GM12892 (cell line): ENCODE measurements at places on chromosomes 3 and 15.
A peak's percentile ranks its signal among the peaks of the same experiment; 100 is the strongest.

DNA sequence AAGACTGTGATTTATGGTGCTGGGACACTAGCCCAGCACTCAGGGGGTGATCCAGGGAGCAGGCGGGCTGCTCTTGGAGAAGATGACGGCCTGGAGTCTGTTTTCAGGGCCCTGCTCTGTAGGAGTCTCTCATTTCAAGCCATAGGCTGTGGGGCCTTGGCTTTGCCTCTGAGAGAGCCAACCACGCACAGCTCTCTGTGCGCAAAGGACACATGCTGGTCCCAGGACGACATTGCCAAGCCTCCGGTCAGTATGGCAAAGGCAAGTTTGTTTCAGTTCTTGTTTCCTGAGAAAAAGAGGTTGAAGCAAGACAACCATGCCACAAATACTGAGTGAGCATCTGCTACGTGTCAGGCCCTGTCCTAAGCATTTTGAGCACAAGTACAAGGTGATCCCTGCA lies 197.1 kb downstream of the EPHB1 start:
- no peak for DNase-seq

DNA sequence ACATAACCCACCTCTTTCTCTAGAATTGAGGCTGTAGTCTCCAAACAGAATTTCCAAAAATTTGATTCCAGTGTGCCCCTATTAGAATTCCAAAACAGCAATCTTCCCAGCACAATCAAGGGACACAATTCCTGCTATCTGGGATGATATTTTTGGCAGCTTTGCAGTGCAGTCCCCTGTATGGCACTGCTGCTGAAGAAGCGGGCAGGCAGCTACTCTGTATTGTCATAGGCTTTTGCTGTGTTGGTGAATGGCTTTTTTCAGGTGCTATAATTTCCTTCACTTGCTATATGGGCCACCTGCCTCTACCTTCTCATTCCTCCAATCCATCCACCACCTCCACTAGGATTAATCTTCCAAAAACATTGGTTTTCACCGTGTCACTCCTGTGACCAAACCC lies 145.5 kb downstream of the VGLL4 start:
- no peak for DNase-seq

DNA sequence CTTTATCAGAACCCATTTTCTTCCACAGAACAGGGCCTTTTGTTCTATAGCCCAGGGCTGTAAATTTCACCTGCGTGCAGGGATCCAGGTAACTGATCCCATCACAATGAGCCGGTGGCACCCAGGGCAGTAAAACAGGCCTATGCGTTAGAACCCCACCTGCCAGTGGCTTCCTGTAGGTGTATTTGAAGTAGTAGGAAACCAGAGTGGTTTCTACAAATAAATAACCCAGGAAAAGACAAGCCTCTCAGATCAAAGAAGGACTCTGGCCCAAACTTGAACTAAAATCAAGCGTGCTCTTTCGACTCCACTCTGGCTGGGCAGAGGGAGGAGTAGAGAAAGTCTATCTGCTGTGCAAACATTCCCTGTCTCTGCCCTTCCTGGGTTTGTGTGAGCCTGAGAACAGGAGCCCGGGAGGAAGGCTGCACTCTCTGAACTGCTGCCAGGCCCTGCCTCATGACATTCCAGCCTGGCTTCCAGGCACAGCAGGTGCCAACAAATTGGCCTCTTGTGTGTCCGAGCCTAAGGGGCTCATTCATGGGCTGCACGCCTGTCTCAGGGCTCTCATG lies 77.7 kb downstream of the CEMIP start:
- DNase-seq: no peak

GRCh38 chr3:10848261-10848660 lies 32.2 kb downstream of the SLC6A11 start:
- DNase-seq: no peak

- DNase-seq: no peak
These were observed 376.3 kb downstream of the GAP43 start for GRCh38 chr3:115999613-116000012.

DNA sequence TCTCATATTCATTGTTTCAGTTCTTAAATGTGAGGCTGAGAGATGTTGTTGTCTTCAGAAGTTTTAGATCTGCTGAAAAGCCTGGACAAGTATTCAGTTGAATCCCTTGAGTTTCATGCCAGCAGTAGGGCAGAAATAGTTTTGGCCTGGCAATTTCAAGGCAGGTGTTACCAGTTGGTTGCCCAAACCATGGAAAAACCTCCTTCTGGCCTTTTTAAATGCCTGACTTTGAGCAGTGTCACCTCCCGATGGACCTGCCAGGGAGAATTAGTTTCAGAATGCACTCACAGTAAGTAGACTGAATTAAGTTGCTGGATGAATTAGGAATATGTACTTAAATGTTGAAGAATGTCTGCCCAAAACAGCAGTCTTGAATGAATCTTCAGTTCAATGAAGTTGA lies 383.1 kb downstream of the KCNH8 start:
- no peak for DNase-seq

GRCh38 chr3:156685198-156685597 lies 10.8 kb downstream of the TIPARP start:
- DNase-seq: no peak

DNA sequence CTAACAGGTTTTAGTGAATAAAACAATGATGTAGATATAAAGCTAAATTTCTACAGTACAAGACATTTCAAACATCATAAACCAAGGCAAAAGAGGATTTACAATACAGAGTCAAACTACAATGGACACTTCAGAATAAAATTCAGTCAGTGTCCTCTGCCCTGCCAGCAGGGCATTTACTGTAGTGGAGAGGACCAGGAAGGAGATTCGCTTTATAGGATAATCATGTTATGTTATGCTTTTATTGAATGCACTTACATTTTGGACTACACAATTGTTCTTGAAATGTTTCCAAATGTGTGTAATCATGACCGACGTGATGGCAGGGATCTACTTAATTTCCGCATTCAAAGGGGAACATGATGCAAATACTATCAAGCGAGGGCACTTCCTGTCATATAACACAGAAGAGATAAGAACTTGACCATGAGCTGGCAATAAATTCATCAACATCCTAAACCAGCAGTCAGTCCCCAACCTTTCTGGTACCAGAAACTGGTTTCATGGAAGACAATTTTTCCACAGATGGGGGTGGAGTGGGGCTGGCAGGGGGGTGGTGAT lies 925.6 kb downstream of the FHIT start:
- no peak for DNase-seq

DNA sequence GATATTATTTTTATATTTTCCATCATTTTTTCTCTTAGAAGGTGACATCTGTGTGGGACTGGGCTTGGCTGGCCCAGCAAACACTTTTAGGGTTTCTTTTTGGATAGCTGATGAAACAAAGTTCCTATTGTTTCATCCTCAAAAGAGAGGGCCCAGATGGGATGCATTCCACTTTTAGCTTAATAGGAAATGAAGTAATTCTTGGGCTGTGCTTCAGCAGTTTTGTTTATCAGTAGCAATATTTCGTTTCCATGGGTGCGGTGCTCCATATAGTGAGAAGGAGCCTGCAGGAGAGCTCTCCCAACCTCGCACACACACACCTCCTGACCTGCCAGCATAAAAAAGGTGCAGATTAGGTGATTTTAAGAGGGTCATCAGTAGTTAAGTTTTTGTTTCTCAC lies 147.5 kb downstream of the AKAP13 start:
- DNase-seq: no peak

GRCh38 chr15:80072285-80072994 lies 13.0 kb downstream of the ZFAND6 start:
- DNase-seq: no peak

DNA sequence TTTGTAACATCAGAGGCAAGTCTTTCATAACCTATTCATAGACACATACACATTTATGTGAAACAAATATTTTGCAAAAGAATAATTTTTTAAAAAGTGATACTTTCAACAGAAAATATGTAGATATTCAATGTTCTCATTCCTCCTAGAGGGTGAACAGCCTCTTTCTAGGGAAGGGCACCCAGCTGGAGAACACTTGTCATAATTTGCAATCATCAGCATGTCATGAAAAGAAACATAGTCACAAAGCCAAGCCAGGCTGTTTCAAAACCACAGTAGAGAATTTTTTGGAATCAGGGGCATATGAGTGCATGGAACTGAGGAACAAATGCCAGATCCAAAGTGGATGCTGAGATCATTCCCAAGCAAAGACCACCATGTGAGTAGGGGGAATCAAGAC lies 406.9 kb upstream of the ADAMTS9 start:
- DNase-seq: no peak

- DNase-seq: no peak
These were observed 372.8 kb downstream of the RBMS3 start for GRCh38 chr3:29653680-29654079.

- no peak for DNase-seq
These were observed 80.6 kb downstream of the PLD1 start for GRCh38 chr3:171729452-171730334.

DNA sequence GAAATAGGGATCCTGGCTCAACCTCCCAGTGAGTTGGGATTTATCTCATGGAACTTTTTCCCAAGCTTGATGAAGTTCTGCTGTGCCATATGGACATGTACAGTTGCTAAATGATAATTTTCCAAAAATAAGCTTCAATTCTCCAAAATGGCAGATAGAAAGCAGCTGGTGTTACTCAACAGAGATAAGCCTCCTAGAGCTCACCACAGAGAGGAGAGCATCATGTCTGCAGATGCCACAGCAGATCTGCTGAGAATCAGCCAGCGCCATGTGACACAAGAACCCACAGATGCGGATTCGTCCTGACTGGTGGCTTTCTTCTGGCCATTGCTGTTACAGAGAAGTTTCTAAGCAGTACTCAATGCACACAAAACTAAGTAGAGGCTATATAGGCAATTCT lies 50.6 kb downstream of the AGTR1 start:
- no peak for DNase-seq

GRCh38 chr3:61520966-61521628 lies 40.3 kb upstream of the PTPRG start:
- peak; percentile 37 for DNase-seq

- DNase-seq: no peak
These were observed 4.3 kb upstream of the MYL3 start for GRCh38 chr3:46867550-46867898.

- no peak for DNase-seq
These were observed 48.1 kb downstream of the KLHL25 start for GRCh38 chr15:85746641-85747040.

DNA sequence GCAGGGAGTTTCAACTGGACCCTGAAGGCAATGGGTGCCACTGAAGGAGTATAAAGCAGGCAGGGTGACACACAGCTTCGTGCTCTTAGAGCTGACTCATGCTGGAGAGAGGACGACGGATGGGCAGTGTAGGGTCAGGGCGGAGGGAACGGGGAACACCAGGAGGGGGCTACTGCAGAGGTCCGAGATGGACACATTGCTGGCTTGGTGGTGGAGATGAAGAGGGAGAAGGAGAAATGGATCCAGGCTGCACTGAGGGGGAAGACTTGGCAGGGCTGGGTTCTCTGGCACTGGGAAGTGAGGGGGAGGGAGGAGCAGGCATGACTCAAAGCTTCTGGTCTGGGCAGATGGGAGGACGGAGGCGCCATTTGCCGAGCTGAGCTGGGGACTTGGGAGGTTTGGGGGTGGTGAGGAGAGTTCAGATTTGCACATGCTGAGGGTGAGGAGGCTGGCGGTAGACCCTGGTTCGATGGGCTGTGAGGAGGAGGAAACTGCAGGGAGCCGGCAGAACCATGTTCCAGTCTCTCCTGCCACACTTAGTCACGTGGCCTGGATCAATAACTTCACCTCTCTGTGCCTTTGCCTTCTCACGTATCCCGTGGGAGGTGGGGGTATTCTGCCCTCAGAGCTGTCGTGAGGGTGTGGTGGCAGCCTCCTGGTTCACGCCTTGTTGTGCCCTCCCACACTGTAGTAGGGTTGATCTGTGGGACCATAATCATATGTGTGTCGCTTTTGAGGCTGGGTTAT lies 4.6 kb upstream of the KCTD6 start:
- no peak for DNase-seq

GRCh38 chr15:55694652-55695150 lies 48.3 kb downstream of the PRTG start:
- peak; percentile 11 for DNase-seq

DNA sequence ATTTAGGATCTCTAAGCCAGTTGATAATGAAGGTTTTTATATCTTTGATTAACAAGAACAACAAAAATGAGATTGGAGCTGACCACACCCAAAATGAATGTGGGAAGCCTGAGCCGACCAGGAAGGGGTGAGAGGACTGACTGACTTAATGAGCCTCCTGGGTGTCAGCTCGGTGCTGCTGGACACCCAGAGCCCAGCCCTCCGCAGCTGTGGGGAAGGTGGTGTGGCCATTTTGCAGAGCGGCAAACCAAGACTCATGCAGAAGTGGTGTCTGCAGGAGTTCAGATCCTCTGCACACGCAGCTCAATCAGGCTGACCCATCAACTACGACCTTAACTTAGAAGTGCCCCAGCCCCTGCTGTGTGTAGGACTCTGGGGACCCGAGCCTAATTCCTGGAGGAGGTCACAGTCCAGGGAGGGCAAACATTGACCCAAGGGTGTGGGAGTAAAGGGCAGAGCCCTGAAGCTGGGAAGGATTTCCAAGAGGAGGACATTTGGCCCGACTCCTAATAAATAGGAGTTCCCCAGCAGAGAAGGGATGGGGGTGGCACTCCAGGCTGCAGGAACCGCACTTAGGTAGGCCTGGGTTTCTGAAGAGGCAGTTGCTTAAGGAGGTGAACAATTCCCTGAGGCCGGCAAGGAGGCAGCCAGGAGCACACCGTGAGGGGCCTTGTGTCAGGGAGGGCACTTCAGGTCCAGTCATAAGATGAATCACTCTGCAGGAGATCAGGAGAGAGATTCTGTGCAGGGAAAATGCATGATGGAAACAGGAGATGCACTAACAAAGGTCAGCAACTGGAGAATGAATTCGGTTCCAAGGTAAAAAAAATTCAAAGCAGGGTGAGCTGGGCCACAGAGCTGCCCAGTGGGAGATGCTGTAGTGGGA lies 197.1 kb upstream of the TPM1 start:
- DNase-seq: no peak

GRCh38 chr3:23238578-23238977 lies 35.5 kb downstream of the UBE2E2 start:
- DNase-seq: no peak

GRCh38 chr3:71048948-71049347 lies 534.6 kb downstream of the FOXP1 start:
- no peak for DNase-seq

GRCh38 chr3:57004229-57004628 lies 56.2 kb upstream of the SPATA12 start:
- DNase-seq: no peak

- DNase-seq: no peak
These were observed 598 bp upstream of the TGFBR2 start for GRCh38 chr3:30605706-30606300.

DNA sequence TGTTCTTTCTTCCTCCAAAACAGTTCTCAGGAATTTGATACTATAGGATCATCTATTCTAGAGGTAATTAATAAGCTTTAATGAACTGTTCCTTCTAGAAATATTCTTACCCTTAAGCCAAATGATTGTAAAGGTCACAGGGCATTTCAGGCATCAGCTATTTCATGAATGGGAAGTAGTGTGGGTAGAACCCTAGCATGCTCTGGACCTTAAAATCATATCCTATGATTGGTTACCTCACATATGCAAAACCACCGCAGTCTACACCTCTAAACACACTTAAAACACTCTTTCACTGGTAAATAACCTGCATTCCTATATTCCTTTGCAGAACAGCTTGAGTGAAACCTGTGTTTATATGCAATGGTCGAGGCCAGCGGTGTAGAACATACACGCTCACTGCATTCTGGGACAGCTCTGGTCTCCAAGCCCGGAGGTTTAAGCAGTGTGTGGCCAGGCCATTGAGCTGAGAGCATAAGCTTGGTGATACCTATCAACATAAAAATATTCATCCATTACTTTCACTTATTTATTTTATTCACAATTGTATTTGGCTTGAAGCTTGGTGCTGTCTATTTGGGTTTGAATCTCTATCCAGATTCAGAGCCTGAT lies 87.7 kb upstream of the RASGRP1 start:
- no peak for DNase-seq
